Activated CD4-positive, alpha-beta memory T cell treated with anti-CD3 and anti-CD28 coated beads, Interleukin-2, amount 10 ng/mL, durations not matched to agents 7 days and 5 days (primary cell): ENCODE measurements at places on chromosomes 2 and 18. TPM values are rescaled to one million over a fixed set of nuclear protein-coding genes. Genes with fewer than 3 reads are reported as not detected.

- no peaks in the 10 kb centered on the region for H3K4me1 ChIP-seq
- no peaks in the 10 kb centered on the region for H3K27me3 ChIP-seq
- peaks cover 17% of the 10 kb centered on the region for H3K36me3 ChIP-seq
Observed at GRCh38 chr2:241081643-241082340, 20.3 kb downstream of the MTERF4 start.

DNA sequence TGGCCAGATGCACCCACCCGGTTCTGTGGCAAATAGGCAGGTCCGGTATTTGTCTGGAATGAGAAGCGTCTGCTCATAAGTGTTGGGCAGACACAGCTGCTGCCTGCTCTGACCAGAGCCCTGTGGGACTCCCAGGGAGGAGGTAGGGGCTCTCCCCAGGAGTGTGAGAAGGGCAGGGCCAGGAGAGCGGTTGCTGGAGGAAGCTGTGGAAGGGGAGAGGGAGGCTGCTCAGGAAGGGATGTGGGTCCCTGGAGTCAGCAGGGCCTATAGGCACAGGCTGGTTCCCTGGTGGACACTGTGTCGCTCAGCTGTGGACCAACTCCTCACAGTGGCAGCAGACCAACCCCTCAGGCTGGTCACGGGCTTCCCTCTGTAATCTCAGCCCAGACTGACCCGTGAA is 109.2 kb downstream of the DYSF start:
- H3K4me3 ChIP-seq, result no peak overlapping the region
- DNase-seq, result no peak
- H3K36me3 ChIP-seq, result no peaks in the 10 kb centered on the region

GRCh38 chr2:170966648-170967396 is 37.8 kb downstream of the GORASP2 start:
- peaks cover 42% of the 10 kb centered on the region for H3K36me3 ChIP-seq
- no peaks in the 10 kb centered on the region for H3K27me3 ChIP-seq
- H3K27ac ChIP-seq, result peak overlapping the region; percentile 14

CYP27A1 gene
- total RNA-seq, result not detected

GRCh38 chr2:10058251-10059015 is 15.1 kb downstream of the KLF11 start:
- H3K4me1 ChIP-seq, result peaks cover 5% of the 10 kb centered on the region
- no peak overlapping the region for H3K4me3 ChIP-seq
- H3K27me3 ChIP-seq, result peaks cover 5% of the 10 kb centered on the region
- no peak for DNase-seq
- no peak overlapping the region for H3K27ac ChIP-seq
- peaks cover 15% of the 10 kb centered on the region for H3K36me3 ChIP-seq

DNA sequence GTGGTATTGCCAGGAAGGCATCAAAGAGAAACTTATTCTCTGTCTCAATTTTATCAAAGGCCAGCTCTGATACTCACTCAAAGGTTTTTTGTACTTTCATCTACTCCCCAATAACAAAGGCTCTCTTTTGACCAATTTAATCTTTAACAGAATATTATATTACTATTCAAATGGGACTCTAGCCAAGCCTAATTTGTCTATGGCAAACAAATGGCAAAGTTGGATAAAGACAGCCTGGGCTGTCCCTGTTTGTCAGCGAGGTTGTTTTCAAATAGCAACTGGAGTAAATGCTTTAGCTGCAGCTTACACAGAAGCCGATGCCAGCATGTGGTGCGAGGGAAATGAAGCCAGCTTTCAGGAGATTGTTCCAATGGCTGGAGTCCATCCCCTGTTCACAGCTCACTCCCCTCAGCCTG is 80.1 kb upstream of the CTNNA2 start:
- H3K4me1 ChIP-seq, result no peaks in the 10 kb centered on the region
- no peaks in the 10 kb centered on the region for H3K36me3 ChIP-seq
- no peak overlapping the region for H3K27ac ChIP-seq
- no peaks in the 10 kb centered on the region for H3K27me3 ChIP-seq
- H3K4me3 ChIP-seq, result no peak overlapping the region
- DNase-seq, result no peak

DNA sequence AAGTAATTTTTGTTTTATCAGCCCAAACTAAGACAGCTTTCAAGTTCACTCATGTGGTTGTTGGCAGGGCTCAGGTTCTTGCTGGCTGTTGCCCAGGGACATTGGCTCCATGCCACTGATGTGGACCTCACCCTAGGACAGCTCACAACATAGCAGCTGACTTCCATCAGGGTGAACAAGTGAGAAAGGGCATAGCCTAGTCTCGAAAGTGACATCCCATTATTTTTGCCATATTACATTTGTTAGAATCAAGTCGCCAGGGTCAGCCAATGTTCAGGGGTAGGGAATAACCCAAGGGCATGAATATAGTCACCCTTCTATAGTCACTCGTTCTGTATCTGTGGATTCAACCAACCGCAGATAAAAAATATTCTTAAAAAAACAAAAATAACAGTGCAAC is 10.7 kb upstream of the CWC22 start:
- H3K27ac ChIP-seq, result no peak overlapping the region
- no peak overlapping the region for H3K4me3 ChIP-seq
- H3K27me3 ChIP-seq, result peaks cover 3% of the 10 kb centered on the region

DNA sequence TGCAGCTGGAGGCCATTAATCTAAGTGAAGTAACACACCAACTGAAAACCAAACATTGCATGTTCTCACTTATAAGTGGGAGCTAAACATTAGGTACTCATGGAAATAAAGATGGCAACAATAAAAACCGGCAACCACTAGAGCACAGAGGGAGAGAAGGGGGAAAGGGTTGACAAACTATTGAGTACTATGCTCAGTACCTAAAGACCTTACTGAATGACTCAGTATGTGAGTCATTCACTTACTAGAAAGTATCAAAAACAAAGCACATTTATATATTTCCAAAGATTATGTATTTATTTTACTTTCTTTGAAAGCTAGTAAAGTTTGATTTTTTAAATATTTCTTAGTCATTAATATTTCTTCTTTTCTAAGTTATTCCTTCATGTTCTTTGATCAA is 48.9 kb downstream of the ZNF385B start:
- H3K27ac ChIP-seq, result no peak overlapping the region
- H3K27me3 ChIP-seq, result no peaks in the 10 kb centered on the region
- DNase-seq, result no peak
- H3K4me3 ChIP-seq, result no peak overlapping the region

ROCK2 gene
- 21.3 TPM for total RNA-seq

GRCh38 chr2:203822240-203822639 is 45.3 kb upstream of the CTLA4 start:
- peaks cover 13% of the 10 kb centered on the region for H3K36me3 ChIP-seq
- H3K27ac ChIP-seq, result no peak overlapping the region
- H3K4me1 ChIP-seq, result peaks cover 26% of the 10 kb centered on the region
- H3K27me3 ChIP-seq, result no peaks in the 10 kb centered on the region
- no peak for DNase-seq
- H3K4me3 ChIP-seq, result no peak overlapping the region

TMEM87B gene
- 24.0 TPM for total RNA-seq

POMC gene
- 2.7 TPM for total RNA-seq

- H3K4me3 ChIP-seq, result no peak overlapping the region
- DNase-seq, result no peak
- peaks cover 79% of the 10 kb centered on the region for H3K4me1 ChIP-seq
- peaks cover 2% of the 10 kb centered on the region for H3K36me3 ChIP-seq
- H3K27ac ChIP-seq, result no peak overlapping the region
Observed at GRCh38 chr18:48838166-48838775, 112.5 kb downstream of the SMAD7 start.

GRCh38 chr2:215409331-215410127 is 26.3 kb downstream of the FN1 start:
- peaks cover 18% of the 10 kb centered on the region for H3K4me1 ChIP-seq
- H3K27ac ChIP-seq, result no peak overlapping the region
- H3K36me3 ChIP-seq, result no peaks in the 10 kb centered on the region

DNA sequence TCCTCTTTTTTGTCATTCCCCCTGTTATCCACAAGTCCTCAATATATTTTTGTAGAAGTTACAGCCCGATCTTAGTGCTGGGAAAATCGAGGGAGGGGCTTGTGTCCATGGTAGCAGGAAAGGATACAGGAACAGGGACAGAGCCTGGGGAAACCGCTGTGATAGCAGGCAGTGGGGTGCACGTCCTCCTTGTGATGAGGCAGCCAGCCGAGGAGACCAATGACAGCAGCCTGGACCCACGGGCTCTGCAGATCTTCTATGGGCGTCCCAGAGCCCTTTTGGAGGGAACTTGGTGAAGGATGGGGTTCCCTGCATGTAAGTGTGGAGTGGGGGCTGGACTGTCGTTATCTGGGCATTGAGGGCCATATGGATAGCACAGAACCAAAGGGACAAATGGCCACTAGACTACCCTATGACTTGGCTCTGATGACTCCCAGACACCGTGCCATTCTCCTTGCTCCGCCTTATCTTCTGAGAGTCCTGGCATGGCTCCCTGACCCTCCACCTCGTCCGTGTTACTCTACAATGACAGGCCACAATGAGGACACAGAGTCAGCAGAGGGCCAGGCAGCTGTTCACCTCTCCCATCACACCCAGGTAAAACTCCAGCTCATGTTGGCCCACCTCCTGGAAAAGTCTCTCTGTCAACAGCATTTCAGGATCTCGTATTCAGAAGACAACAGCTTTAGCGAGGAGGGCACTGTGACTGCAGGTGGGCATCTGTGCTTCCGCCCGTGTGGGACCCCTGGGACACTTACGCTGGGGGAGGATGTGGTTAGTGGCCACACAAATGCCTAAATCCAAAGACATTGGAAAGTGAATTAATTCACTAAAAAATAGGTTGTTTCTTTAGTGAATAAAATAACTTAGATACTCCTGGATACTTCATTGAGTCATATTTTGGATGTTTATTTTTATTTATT is 100.1 kb downstream of the VAPA start:
- peaks cover 7% of the 10 kb centered on the region for H3K4me1 ChIP-seq
- no peak for DNase-seq
- no peak overlapping the region for H3K27ac ChIP-seq
- no peak overlapping the region for H3K4me3 ChIP-seq
- peaks cover 5% of the 10 kb centered on the region for H3K27me3 ChIP-seq

DNA sequence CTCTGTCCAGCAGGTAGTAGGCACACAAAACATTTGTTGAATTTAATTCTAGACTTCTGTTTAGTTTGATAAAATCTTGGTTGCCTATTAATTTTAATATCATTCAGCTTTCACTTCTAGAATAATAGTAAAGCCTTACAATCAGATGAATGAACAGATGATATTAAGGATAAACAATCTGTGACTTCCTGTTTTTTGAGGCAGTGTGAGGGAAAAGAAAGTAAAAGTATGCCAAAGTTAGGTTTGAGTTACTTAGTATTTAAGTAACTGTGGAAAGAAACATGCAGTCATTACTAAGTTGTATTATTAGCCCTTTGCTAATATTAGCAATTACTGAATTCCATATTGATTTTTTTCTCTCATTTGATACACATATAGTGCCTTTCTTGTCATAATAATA is 31.5 kb downstream of the EPB41L5 start:
- no peak overlapping the region for H3K4me3 ChIP-seq
- H3K27me3 ChIP-seq, result peaks cover 3% of the 10 kb centered on the region
- DNase-seq, result no peak
- no peak overlapping the region for H3K27ac ChIP-seq

DNA sequence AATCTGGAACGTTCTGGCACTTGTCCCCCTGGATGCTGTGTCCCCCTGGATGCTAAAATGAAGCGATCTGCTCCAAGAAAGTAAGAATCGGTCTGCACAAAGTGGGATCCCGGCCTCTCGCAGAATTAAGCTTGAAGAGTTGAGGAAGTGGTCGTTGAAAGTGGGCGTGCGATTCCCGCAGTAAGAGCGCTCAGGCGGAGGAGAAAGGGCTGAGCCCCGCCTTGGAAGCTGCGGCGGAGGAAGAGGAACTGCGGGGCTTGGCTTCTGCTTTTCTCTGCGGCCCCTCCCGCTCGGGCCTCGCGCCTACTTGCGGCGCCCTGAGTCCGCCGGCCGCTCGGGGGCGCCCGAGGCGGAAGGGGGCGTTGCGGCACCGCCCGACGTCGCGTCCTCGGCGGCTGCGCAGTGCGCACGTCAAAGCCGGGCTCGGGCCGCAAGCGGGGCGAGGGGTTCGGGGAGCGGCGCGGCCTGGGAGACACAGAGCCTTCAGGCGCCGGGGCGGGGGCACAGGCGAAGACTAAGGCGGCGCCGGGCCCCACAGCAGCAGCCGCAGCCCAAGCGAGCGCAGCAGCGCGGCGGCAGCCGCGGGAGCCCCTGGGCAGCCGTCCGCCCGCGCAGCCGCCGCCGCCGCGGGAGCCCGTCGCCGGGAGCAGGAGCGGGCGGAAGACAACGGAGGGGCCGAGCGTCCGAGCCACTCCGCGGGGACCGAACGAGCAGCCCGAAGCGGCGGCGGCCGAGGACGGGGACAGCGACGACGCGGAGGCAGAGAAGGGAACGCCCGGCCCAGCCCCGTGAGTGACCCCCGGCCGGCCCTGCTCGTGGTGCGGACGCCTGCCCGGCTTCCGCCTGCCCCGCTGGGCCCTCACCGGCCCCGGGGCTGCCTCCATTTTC is at the start of gene CAB39:
Gene CAB39, plus strand, starts transcription at position 400 of the 888 bp plus-strand sequence. CDS start 47,160 bp downstream, outside the sequence.
- H3K4me3 ChIP-seq, result peak within 1 kb of the TSS; percentile 99
- H3K27me3 ChIP-seq, result no peaks in the 10 kb centered on the region
- DNase-seq, result peak; percentile 90
- peaks cover 36% of the 10 kb centered on the region for H3K36me3 ChIP-seq

- H3K4me3 ChIP-seq, result no peak overlapping the region
- no peak overlapping the region for H3K27ac ChIP-seq
- H3K4me1 ChIP-seq, result peaks cover 46% of the 10 kb centered on the region
- H3K27me3 ChIP-seq, result no peaks in the 10 kb centered on the region
- no peak for DNase-seq
Observed at GRCh38 chr2:43455731-43456642, 139.9 kb downstream of the THADA start.

MEP1B gene
- total RNA-seq, result not detected

DNA sequence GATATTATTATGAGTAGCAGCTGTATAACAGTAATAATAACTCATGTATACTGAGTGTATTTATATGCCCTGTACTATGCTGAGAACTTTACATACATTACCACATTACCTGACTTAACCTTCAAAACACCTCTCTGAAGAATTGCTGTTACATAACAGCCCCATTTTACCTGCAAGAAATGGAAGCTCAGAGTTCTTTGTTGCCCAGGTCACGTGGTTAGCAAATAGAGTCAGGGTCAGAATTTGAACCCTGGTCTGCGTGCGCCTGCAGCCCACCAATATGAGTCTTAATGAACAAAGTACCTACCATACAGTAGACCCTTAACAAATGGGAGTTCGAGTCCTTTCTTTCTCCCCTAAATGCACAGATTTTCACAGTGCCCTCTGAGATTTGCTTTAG is 101.9 kb downstream of the MCFD2 start:
- no peaks in the 10 kb centered on the region for H3K36me3 ChIP-seq
- H3K27ac ChIP-seq, result no peak overlapping the region
- DNase-seq, result no peak
- no peak overlapping the region for H3K4me3 ChIP-seq
- no peaks in the 10 kb centered on the region for H3K4me1 ChIP-seq

IL36G gene
- not detected for total RNA-seq

- no peaks in the 10 kb centered on the region for H3K36me3 ChIP-seq
- H3K27me3 ChIP-seq, result peaks cover 7% of the 10 kb centered on the region
- H3K27ac ChIP-seq, result no peak overlapping the region
- H3K4me3 ChIP-seq, result peak overlapping the region; percentile 31
- peaks cover 2% of the 10 kb centered on the region for H3K4me1 ChIP-seq
- DNase-seq, result peak; percentile 52
Observed at GRCh38 chr18:74196220-74197119, 48.1 kb downstream of the TIMM21 start.
